NCI-H1048 (cell line): ENCODE measurements at places on chromosomes 16 and 17.

GRCh38 chr16:63365649-63366304, 1329.5 kb upstream of the CDH8 start:
- DNase-seq = no peak

DNA sequence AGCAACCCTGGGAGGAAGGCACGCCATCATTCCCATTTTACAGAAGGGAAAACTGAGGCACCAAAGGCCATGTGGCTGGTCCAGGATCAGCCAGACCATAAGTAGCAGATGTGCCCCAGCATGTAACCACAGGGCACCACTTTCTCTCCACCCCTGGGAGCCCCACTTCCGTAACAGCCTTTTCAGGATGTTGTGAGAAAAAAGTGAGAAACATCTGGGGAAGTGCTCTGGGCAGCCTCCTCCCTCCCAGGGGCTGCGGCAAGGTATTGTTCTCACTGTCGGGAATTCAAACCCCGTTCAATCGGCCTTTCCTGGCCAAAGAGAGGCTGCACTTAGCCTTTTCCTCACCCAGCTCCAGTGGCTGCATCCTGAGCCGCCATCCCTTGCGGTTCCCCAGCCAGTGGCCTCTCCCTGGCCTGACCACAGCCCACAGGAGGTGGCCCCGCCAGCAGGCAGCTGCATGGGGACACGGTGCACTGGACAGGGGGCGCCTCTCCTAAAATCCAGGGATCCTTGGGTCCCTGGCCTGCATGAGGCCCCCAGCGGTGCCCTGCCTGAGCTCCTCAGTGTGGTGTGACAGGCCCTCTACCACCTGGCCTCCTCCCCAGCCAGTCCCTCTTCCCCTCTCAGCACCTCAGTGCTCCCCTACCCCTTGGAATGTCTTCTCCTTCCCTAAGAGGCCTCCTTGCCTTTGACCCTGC, 5.7 kb upstream of the CDH5 start:
- no peak for DNase-seq

- DNase-seq = no peak
These were observed 414.1 kb downstream of the XYLT1 start for GRCh38 chr16:17056666-17057065.

DNA sequence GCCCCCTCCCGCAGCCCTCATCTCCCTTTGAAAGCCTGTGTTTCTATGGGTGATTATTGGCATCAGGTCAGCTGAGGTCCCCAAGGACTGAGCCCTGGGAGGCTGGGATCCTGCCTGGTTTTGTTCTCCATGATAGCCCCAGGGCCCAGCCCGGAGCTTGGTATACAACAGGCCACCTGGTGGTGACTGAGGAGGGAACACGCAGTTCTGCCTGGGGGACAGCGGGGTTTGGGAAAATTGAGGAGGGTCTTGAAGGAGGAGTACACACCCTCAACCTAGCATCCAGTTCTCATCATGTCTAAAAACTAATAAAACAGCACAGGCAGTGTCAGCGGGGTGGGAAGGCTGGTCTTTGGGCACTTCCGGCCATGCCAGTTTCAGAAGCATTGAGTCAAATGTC, 335.1 kb downstream of the CPPED1 start:
- no peak for DNase-seq

- no peak for DNase-seq
These were observed 19.4 kb downstream of the IQCK start for GRCh38 chr16:19737306-19738038.

DNA sequence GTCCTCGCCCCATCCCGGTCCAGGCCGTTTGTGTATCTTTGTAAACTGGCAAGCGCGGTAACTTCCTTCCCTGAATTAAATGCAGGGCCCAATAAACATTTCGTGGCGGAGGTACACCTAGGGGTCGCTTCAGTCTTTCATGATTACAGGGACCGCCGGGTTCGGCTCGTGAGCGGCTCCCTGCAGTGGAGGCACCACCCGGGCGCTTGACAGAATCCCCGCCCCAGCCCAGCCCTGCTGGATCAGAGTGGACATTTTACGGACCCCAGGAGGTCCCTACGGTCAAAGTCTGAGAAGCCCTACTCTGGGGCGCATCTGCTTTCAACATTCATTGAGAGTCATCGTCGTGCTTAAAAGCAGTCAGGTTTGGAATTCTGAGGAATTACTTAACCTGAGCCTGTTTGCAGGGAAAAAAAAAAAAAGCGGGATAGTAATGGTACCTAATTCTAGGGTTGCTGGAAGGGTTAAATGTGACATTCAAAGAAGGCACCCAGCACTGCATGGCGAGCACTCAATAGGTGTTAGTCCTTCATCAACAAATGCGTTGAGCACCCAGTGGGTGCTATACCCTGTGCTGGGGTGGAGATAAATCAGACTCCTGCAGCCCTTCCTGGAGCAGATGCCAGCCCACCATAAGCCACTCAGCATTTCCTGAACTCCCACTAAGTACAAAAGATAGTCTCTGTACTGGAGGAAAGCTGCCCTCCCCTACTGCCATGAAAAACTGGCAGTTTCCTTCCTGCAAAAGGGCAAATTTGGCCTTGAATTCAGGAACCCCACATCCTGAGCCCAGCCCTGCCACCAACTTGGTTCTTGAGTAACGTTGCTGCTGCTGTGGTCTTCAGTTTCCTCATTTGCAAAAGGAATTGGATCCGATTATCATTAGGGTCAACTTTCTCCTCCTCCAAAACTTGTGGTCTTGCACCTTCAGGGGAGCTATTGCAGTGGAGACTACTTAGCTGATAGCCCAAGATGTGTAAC, 658 bp upstream of the DUSP3 start:
- DNase-seq = no peak

GRCh38 chr17:40597556-40598300, 32.5 kb upstream of the CCR7 start:
- no peak for DNase-seq

GRCh38 chr16:50334106-50334975, 34.4 kb downstream of the BRD7 start:
- no peak for DNase-seq

GRCh38 chr17:80477647-80478478, 1.5 kb upstream of the NPTX1 start:
- no peak for DNase-seq

GRCh38 chr17:70405492-70406220, 236.3 kb downstream of the KCNJ2 start:
- no peak for DNase-seq

DNA sequence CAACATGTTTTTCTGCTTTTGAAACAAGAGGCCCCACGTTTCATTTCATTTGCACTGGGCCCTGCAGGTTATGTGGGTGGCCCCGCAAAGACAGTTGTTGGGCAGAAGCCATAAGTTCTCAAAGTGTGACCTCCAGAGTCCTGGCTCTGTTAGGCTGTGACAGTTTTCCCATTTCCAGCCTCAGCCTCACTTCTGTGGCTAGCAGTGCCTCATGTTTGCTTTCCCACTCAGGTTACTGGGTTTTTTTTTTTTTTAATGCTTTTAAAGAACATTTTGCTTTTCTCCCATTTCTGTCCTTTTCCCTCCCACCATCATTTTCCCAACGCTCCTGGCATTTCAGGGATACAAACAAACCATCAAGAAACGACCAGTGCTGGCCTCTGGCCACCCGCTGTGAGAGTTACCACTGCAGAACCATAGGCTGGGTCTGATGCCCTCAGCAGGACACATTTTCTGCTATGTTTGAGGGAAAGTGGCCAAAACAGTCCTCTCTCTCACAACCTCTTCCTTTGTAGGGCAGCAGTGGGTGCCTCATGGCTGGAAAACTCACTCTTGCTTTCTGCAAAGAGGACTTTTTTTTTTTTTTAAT, 159.0 kb upstream of the MPHOSPH6 start:
- DNase-seq = no peak

DNA sequence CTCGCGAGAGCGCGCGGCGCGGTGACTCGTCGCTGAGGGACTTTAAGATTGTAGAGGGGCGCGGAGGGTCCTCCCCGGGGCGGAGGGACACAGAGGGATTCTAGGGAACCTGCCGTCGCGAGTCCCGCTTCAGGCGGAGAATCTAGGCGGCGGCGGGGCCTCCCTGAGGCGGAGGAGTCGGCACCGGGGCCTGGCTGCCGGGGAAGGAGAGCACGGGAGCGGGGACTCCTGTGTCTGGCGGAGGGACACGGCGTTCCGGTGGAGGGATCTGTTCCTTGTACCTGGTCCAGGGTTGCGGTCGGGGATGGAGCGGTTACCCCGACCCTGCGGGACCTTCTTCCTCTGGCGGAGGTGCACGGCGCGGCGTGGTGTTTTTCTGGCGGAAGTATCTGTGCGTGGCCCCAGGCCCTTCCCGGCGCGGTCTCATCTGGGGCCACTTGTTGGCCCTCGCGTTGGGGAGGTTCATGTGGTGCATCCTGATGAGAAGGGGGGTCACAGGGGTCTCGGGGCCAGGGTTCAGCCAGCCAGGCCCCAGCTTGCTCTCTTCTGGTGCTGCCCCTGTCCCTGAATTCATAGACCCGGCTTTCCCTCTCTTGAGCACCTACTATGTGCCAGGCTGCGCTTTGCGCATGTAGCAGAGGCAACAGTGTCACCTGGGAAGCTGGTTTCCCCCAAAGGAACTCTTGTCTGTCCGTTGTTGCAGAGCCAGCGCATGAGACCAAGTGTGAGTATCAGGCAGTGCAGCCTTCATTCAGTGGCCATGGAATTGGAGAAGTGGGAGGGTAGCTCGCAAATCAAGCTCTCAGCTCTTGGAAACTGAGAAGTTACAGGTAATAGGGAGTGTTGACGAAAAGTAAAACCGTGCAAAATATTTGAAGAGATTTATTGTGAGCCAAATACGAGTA, 563 bp upstream of the ZKSCAN2 start:
- DNase-seq = peak; percentile 36

- DNase-seq = no peak
These were observed 25.3 kb downstream of the KLHDC4 start for GRCh38 chr16:87740441-87740840.

GRCh38 chr16:89915303-89916232, 3.1 kb upstream of the MC1R start:
- no peak for DNase-seq

GRCh38 chr17:70034158-70034557, 40.9 kb upstream of the KCNJ16 start:
- DNase-seq = no peak
